ENCODE measurements at places on chromosomes 5 and 9.

DNA sequence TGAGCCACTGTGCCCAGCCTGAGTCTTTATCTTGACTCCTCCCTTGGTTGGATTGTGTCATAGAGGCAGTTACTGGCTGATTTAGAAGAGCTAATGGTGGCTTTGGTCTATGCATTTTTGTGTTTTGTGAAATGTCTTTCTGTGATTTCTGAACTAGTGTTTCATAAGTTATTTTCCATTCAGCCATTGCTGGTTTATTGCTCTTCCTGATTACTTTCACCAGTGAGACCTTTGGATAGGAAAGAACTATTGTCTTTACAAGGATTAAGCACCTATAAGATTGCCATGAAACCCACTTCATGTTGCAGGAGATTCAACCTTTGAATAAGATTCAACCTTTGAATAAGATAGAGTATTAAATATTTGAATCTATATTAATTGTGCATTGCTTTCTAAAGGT is 8.7 kb upstream of the HAPLN1 start:
- no peak overlapping the region for H3K27ac ChIP-seq
- no peaks in the 10 kb centered on the region for H3K4me1 ChIP-seq
- H3K36me3 ChIP-seq, result no peaks in the 10 kb centered on the region
- DNase-seq, result no peak
- no peak overlapping the region for H3K4me3 ChIP-seq

- H3K27ac ChIP-seq, result no peak overlapping the region
- no peak for DNase-seq
- H3K4me3 ChIP-seq, result peak overlapping the region; percentile 47
- peaks cover 5% of the 10 kb centered on the region for H3K27me3 ChIP-seq
- no peaks in the 10 kb centered on the region for H3K4me1 ChIP-seq
Measured at GRCh38 chr9:33676746-33677505, 118.4 kb upstream of the PRSS3 start.

GRCh38 chr9:90854637-90855175 is 53.1 kb downstream of the SYK start:
- H3K4me1 ChIP-seq, result no peaks in the 10 kb centered on the region
- no peak for DNase-seq
- no peaks in the 10 kb centered on the region for H3K27me3 ChIP-seq
- H3K36me3 ChIP-seq, result peaks cover 7% of the 10 kb centered on the region
- no peak overlapping the region for H3K4me3 ChIP-seq

- H3K4me3 ChIP-seq, result no peak overlapping the region
- H3K27me3 ChIP-seq, result no peaks in the 10 kb centered on the region
- no peaks in the 10 kb centered on the region for H3K36me3 ChIP-seq
- DNase-seq, result no peak
- H3K27ac ChIP-seq, result no peak overlapping the region
- peaks cover 28% of the 10 kb centered on the region for H3K4me1 ChIP-seq
Measured at GRCh38 chr9:6920041-6920440, 162.3 kb downstream of the KDM4C start.

- no peaks in the 10 kb centered on the region for H3K4me1 ChIP-seq
- DNase-seq, result no peak
- H3K36me3 ChIP-seq, result no peaks in the 10 kb centered on the region
- H3K27ac ChIP-seq, result no peak overlapping the region
- no peaks in the 10 kb centered on the region for H3K27me3 ChIP-seq
Measured at GRCh38 chr5:109365653-109366052, 44.1 kb downstream of the PJA2 start.

DNA sequence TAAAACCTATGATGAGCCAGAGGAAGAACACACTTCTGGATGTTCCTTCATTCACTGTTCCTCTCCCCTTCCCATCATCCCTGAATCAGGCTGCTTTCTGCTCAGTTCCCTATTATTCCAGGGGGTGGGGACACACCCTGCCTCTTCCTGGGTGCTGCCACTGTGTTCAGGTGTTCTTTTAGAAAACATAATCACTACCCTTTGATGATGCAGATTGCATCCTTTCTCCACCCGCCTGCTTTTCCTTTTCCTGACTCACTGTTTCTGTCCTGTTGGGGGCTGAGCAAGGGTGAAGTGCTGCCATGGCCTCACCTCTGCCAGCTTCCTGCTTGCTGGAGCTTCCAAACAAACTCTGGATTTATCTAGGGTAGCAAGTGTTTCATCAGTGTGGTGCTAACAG is 331.9 kb upstream of the GRIA1 start:
- no peak overlapping the region for H3K4me3 ChIP-seq
- no peaks in the 10 kb centered on the region for H3K4me1 ChIP-seq
- H3K36me3 ChIP-seq, result no peaks in the 10 kb centered on the region
- no peak for DNase-seq
- no peak overlapping the region for H3K27ac ChIP-seq

DNA sequence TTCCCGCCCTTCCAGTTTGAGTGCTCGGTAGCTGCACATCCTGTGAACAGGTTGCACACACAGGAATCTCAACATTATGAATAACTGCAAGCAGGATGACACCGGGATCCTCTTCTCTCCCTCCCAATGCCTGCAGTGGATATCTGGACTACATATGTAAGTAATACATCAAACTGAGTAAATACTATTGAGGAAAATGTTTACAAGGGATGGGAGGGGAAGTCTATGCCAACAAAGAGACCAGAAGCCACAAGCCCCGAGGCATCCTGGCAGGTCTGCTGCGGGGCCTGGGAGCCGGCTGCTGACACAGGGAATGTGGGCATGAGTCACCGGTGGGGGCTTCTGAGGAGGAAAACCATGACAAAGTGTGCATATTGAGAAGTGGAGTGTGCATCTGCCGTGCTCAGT is 8.6 kb upstream of the ANKRD33B start:
- DNase-seq, result no peak
- H3K36me3 ChIP-seq, result no peaks in the 10 kb centered on the region
- no peaks in the 10 kb centered on the region for H3K27me3 ChIP-seq
- no peak overlapping the region for H3K27ac ChIP-seq
- peaks cover 22% of the 10 kb centered on the region for H3K4me1 ChIP-seq

DNA sequence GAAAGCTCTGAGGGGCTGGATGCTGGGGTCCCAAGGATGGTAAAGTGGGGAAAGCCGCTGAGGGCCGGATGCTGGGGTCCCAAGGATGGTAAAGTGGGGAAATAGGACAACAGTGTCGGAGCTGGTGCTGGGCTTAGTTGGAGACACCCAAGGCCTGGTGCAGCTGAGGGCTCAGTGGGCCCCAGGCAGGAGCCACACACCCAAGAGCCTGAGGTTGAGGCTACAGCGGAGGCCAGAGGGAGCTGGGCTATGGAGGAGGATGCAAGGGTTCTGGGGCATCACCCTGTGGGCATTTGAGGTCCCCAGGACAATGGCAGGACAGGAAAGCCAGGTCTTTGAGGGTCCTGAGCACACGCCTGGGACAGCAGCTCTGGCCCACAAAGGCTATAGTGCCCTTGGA is 19.1 kb upstream of the SLC9A3 start:
- no peaks in the 10 kb centered on the region for H3K36me3 ChIP-seq
- H3K27me3 ChIP-seq, result no peaks in the 10 kb centered on the region
- peak overlapping the region; percentile 51 for H3K27ac ChIP-seq
- no peak overlapping the region for H3K4me3 ChIP-seq

GRCh38 chr5:181059297-181060230 is 19.5 kb downstream of the BTNL9 start:
- no peak overlapping the region for H3K4me3 ChIP-seq
- no peak overlapping the region for H3K27ac ChIP-seq
- no peaks in the 10 kb centered on the region for H3K36me3 ChIP-seq
- DNase-seq, result no peak

GRCh38 chr9:96020792-96021550 is 145.5 kb downstream of the ERCC6L2 start:
- H3K4me1 ChIP-seq, result peaks cover 8% of the 10 kb centered on the region
- H3K36me3 ChIP-seq, result no peaks in the 10 kb centered on the region
- H3K27me3 ChIP-seq, result peaks cover 17% of the 10 kb centered on the region
- no peak for DNase-seq

GRCh38 chr9:137314561-137315560 is 12.8 kb upstream of the NRARP start:
- H3K27ac ChIP-seq, result no peak overlapping the region
- no peaks in the 10 kb centered on the region for H3K4me1 ChIP-seq
- no peaks in the 10 kb centered on the region for H3K36me3 ChIP-seq
- H3K27me3 ChIP-seq, result no peaks in the 10 kb centered on the region

DNA sequence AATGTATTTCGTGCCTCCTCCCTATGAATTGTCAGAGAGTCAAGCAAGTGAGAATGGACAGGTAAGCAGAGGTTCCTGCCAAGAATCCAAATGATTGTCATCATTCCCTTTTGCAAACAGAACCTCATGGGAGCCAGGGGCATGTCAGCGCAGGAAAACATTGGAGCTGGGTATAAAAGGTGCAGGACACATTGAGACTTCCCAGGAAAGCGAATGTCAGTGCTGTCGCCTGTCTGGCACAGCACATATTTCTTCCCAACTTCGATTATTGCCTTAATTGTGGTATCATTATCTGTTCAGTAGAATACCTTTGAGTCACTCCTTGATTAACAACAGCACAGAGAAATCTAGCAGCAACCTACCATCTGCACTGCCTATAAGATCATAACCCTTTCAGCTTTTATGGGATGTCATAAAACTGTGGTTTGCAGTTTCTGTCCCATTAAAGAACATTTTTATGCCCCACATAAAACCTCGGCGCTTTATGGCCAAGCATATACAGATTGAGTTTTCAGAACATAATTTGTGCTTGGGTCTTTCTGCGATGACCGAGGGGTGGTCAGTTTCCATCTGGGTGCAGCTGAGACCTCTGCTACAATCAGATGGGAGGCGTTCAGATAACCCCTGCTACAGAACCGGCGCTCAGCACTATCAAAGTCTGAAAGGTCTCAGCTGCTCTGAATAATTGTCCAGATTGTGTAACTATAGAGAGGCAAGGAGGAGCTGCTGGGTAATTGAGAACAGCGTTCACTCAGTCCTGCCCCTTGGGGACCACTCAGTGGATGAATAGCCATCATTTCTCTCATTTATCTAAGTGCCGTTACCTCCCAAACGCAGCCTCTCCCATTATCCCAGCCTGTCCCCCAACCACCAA is 30.9 kb upstream of the WWC1 start:
- no peak overlapping the region for H3K4me3 ChIP-seq
- no peaks in the 10 kb centered on the region for H3K27me3 ChIP-seq
- H3K4me1 ChIP-seq, result no peaks in the 10 kb centered on the region
- DNase-seq, result no peak
- H3K27ac ChIP-seq, result no peak overlapping the region
- no peaks in the 10 kb centered on the region for H3K36me3 ChIP-seq

- peaks cover 6% of the 10 kb centered on the region for H3K27me3 ChIP-seq
- H3K4me1 ChIP-seq, result no peaks in the 10 kb centered on the region
- H3K36me3 ChIP-seq, result no peaks in the 10 kb centered on the region
- no peak overlapping the region for H3K27ac ChIP-seq
- no peak for DNase-seq
- no peak overlapping the region for H3K4me3 ChIP-seq
Measured at GRCh38 chr5:171520300-171521174, 101.1 kb downstream of the FGF18 start.

DNA sequence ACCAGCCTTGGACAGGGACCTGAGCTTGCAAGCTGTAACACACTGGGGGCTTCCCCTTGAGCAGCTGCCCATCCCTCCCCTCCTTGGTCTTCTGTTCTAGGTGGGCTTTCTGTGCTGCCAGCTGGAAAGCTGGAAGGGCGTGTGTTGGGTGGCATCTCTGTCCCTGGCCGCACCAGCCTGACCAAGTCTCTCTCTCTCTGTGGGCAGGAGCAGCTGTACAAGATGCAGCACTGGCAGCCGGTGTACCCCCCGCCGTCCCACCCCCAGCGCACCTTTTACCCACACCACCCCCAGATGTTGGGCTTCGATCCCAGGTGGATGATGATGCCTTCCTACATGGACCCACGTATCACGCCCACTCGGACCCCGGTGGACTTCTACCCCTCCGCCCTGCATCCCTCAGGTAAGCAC is 32.1 kb upstream of the POMT1 start:
- no peak overlapping the region for H3K4me3 ChIP-seq
- H3K27ac ChIP-seq, result no peak overlapping the region
- H3K27me3 ChIP-seq, result no peaks in the 10 kb centered on the region
- H3K4me1 ChIP-seq, result no peaks in the 10 kb centered on the region

- DNase-seq, result no peak
- H3K36me3 ChIP-seq, result no peaks in the 10 kb centered on the region
- no peaks in the 10 kb centered on the region for H3K4me1 ChIP-seq
- peak overlapping the region; percentile 82 for H3K4me3 ChIP-seq
- H3K27me3 ChIP-seq, result no peaks in the 10 kb centered on the region
Measured at GRCh38 chr9:21974722-21975409, 19.3 kb downstream of the CDKN2A start.

- no peak for DNase-seq
- no peaks in the 10 kb centered on the region for H3K36me3 ChIP-seq
- no peaks in the 10 kb centered on the region for H3K27me3 ChIP-seq
Measured at GRCh38 chr5:158451993-158452672, 593.2 kb upstream of the CLINT1 start.

DNA sequence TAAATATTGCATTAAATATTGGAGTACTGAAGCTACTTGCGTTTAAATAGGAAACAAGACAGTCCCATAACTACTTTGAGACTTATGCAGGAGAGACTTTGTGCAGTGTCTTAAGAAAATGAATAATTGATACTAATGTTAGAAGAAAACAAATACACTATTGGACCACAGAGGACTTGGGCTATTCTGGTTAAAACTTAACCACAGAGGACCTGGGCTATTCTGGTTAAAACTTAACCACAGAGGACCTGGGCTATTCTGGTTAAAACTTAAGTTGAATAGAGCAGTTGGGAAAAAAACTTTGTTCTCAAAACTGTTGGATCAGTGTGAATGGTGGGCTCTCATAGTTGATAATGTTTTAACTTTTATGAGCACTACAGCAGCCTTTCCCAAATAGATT is 141.7 kb downstream of the WDR70 start:
- H3K36me3 ChIP-seq, result no peaks in the 10 kb centered on the region
- H3K27me3 ChIP-seq, result no peaks in the 10 kb centered on the region
- no peak for DNase-seq
- no peak overlapping the region for H3K4me3 ChIP-seq
- no peaks in the 10 kb centered on the region for H3K4me1 ChIP-seq

DNA sequence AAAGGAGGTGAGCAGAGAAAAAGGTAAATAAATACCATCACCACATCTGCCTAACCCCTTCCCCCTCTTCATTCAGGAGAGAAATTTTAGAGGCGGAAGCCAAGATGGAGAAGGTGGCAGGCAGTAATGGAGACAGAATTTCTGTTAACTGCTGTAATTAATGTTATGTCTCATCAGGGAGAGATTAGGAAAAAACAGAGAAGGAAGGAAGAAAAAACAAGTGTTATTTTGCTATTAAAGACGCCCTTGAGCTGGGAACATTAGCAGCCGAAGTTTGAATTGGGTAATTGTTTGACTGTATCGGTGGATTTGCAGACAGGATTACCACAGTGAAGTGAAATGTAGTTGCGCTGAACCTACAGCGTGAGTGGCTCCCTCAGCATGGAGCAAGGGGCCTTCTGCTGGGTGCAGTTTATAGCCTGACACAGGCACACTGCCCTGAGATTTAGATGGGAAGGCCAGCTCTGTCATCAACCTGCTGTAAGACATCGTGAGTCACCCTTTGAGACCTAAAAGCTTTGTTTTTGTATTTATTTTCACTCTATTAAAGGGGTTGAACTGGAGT is 136.3 kb downstream of the ASTN2 start:
- no peak overlapping the region for H3K27ac ChIP-seq
- H3K4me1 ChIP-seq, result no peaks in the 10 kb centered on the region
- no peak overlapping the region for H3K4me3 ChIP-seq
- H3K36me3 ChIP-seq, result no peaks in the 10 kb centered on the region

GRCh38 chr5:96242571-96242970 is 190.5 kb downstream of the PCSK1 start:
- no peaks in the 10 kb centered on the region for H3K4me1 ChIP-seq
- H3K27me3 ChIP-seq, result no peaks in the 10 kb centered on the region
- no peak overlapping the region for H3K4me3 ChIP-seq
- no peak overlapping the region for H3K27ac ChIP-seq

- H3K4me1 ChIP-seq, result 0 out of 2 replicates have a peak, but pooled peaks cover 2% of the 10 kb centered on the region
- H3K27ac ChIP-seq, result no peak overlapping the region
- H3K27me3 ChIP-seq, result no peaks in the 10 kb centered on the region
- no peak overlapping the region for H3K4me3 ChIP-seq
- no peaks in the 10 kb centered on the region for H3K36me3 ChIP-seq
Measured at GRCh38 chr5:50702615-50703366, 36.4 kb downstream of the PARP8 start.
